Stimulated activated CD8-positive, alpha-beta memory T cell treated with anti-CD3 and anti-CD28 coated beads, Interleukin-2, amount 100 ng/mL, for 1 hour (primary cell): ENCODE measurements at places on chromosomes 2 and 18.

- no peak for DNase-seq
Observed at GRCh38 chr2:156331572-156332283, 793 bp downstream of the NR4A2 start.

DNA sequence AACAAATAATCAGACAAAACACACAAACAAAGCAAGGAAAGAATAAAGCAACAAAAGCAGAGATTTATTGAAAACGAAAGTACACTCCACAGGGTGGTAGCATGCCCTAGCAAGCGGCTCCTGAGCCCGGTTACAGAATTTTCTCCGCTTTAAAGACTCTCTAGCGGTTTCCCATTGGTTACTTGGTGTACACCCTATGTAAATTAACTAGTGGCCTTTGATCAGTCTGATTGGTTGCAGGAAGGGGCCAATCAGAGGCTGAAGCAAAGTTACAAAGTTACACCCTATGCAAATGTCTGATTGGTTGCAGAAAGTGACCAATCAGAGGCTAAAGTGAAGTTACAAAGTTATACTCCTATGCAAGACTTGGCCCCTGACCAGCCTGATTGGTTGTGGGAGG, 242.9 kb downstream of the LDLRAD4 start:
- DNase-seq = no peak

GRCh38 chr2:232543928-232544631, 4.6 kb downstream of the CHRNG start:
- DNase-seq = no peak

GRCh38 chr2:236847023-236847422, 238.7 kb upstream of the COPS8 start:
- DNase-seq = no peak

DNA sequence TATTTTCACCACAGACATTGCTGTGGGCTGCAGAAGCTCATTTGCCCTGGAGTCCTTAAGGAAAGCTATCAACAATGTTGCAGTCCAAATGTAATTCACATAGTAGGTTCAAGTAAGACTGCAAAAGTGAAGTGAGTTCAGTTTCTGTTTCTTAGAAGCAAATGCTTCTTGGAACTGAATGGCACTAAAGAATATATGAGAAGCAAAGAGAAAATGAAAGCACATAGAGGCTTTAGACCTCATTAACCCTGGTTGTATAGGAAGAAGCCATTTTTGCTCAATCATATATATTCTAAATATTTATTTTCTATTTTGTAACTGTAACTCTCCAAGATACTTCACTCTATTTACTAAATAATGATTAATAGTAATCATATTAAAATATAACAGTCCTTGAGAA, 292.0 kb downstream of the ZNF804A start:
- DNase-seq = no peak

GRCh38 chr2:15762449-15762848, 170.8 kb downstream of the DDX1 start:
- DNase-seq = no peak

DNA sequence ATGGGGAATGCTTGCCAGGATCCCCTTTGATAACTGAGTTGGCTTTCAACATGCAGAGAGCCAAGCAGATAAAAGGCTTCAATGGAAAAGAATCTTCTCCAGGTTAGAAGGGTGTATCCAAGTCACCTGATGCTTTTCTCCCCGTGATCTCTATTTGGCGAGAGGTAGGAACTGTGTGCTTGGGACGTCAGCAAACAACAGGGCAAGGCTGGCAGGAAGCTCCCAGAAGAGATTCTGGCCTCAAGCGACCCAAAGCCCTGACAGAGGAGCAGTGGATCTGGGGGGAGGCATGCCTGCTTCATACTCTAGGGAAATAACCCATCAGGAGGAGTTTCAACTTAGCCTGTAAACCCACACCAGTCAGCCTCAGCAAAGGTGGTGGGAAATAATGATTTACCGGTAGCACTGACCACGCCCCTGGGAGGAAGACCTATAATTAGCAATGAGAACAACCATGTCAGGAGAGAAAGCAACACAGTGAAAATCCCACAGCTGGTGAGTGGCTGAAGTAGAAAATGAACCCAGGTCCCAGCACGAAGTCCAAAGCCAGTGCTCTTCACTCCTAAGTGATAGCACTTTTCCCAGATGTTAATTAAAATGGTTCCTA, 76.3 kb upstream of the SEC11C start:
- no peak for DNase-seq

- DNase-seq = no peak
Observed at GRCh38 chr2:69762513-69763494, 20.9 kb downstream of the ANXA4 start.

DNA sequence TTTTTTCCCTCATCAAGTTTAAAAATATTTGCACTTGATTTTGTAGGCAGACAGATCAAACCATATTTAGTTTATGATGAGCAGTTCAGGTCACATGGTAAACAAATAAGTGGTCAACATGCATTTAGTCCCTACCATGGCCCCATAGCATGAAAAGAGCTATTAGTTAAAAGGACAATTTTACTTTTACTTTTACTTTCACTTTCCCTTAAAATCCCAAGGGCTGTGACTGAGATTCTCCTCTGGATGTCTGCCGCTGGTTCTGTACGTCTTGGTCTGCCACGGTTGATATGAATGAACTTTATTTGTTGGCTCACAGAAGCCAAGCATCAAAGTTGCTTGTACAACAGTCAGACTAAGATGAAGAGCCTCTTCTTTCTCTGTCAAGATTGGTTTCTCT, 626.2 kb upstream of the CDH7 start:
- no peak for DNase-seq

GRCh38 chr2:225002039-225002655, 40.1 kb downstream of the DOCK10 start:
- DNase-seq = peak; percentile 41

GRCh38 chr2:32864334-32865111, 82.2 kb upstream of the LTBP1 start:
- no peak for DNase-seq

DNA sequence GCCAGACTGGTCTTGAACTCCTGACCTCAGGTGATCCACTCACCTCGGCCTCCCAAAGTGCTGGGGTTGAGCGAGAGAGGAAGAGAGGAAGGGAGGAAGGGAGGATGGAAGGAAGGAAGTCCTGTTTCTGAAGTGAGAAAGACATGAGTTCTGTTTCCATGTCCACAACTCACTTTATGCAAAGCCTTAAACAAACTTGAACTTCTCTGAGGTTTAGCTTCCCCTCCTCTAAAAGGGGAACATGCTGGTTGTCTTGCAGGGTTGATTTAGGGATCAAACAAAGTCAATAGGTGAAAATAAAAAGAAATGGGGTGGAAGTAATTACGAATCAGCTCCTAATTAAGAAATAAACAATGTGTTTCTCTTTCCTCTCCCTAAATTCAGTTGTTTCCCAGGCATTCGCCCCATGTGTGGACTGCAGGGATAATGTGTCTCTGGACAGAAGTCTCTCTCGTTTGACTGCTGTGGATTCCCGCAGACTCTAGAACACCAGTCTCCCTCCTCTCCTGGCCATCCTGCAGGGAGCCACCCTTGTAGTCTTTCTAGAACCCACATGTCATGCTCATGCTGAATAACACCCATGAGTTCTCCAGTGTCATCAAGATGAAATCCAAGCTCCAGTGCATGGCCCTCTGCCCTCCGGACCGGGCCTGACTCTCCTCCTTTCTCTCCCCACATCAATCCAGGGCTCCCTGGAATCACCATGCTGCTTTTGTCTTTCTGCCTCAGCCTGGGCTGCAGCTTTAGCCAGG, 229.3 kb upstream of the TRIB2 start:
- no peak for DNase-seq

DNA sequence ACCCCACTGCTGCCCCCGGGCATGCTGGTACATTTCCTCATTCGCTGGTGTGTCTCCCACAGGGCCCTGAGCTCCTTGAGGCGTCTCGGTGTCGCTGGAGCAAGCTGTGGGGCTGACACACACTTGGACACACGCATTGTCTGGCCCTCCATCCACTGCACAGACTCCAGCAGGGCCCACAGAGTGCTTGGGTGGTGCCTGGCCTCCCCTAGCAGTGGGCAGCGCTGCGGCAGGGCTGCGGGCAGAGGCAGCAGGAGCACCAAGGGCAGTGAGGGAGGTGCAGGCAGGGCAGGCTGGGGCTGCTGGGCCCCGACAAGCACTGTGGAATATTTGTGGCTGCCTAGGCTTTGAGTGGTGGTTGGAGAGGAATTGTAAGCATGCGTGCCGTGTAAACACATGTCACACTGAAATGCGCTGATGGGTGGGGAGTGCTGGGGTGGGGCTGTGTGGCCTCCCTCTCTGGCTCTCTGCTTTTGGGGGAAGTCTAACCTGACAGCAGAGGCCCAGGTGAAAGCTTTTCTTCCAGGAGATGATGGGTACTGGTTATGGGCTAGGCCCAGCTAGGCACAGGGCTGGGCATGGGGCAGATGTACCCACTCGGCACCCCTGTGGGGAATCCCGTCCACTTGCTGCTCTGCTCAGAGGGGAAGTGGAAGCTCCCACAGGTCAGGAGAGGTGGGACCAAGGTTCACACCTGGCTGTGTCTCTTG, 55.5 kb upstream of the HS6ST1 start:
- no peak for DNase-seq

- DNase-seq = no peak
Observed at GRCh38 chr2:31219131-31219969, 2.0 kb upstream of the CAPN14 start.

DNA sequence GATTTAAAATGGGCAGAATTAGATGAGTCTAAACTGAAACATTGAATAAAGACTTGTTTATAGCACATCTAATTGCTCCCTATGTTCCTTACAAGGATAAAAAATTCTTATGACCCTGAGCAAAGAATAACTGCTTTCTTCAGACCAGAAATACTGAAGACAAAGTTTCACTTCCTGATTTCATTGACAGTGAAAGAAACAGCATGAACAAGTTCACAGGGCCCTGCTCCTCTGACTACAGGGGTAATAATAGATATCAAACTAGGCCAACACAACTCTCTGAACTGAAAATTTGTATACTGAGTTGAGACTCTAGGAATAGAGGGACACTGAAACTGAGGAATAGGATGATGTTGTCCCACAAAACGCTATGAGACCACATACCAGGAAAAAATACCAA, 1383.3 kb upstream of the CDH2 start:
- no peak for DNase-seq

GRCh38 chr2:45938649-45939511, 287.4 kb downstream of the PRKCE start:
- no peak for DNase-seq

- no peak for DNase-seq
Observed at GRCh38 chr2:220847589-220847988, 724.5 kb downstream of the EPHA4 start.

- DNase-seq = no peak
Observed at GRCh38 chr2:143029141-143029540, 100.1 kb upstream of the ARHGAP15 start.

GRCh38 chr2:217367464-217367863, 507.6 kb upstream of the TNP1 start:
- DNase-seq = no peak

GRCh38 chr18:9757827-9758621, 49.9 kb downstream of the RAB31 start:
- DNase-seq = no peak

- DNase-seq = no peak
Observed at GRCh38 chr18:35588995-35589394, 7.5 kb downstream of the GALNT1 start.

GRCh38 chr2:173307293-173307692, 47.4 kb upstream of the CDCA7 start:
- no peak for DNase-seq

DNA sequence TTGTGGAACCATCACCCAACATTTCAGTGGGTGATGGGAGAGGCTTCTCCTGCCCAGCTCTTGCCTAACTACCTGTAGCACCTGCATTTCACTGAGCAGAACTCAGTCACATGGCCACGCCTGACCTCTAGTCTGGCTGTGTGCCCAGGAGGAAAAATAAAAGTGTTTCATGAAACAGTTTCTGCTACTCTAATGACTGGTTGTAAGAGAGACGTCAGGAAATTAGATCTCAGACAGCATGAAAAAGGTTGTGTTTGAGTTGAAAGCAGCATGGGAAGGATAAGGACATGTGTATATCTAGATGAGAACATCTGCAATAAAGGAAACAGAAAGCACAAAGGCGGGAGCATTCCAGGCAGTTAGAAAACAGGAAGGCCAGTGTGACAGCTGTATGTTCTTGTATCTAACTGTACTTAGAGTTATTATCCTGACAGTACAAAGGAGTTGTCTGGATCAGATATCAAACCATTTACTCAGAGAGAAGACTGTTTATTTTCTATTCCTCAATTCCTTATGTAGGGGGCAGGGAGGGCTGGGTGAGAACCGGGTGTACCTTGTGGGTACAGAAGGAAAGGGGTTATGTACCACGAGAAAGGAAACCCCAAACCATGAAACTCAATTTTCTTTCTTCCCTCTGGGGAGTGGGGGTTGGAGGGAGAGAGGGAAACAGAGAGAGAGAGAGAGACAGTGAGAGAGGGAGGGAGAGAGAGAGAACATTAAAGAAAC, 307.4 kb upstream of the VWC2L start:
- DNase-seq = no peak

DNA sequence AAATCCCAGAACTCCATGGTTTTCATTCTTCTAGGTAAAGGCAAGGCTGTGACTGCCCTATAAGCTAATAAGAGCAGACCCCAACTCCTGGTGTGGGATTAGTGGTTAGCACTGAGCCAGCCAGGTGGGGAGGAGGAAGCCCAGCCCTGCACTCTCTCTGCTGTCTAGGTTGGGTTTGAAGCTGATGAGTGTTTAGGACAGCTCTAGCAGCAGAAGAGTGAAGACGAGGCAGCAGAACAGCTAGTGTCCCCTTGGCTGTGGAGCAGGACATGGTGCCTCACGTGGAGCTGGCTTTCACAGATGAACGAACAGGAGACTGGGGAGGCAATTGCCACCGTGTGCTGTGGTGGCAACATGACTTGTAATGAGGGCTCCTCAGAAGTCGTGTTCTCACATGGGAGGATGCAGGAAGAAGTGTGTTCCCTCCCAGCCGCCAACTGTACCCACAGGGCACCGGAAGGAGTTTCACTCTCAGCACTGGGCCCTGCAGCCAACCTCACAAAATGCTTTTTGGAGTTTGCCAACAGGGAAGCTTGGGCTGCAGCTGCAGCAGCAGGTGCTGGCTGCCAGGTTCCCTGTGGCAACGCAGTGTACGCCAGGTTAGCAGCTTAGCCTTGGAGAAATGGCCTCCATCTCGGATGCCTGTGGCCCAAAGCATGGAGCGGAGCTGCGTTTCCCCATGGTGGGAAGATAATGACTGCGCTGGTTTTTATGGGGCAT, 328.2 kb downstream of the SETBP1 start:
- no peak for DNase-seq

DNA sequence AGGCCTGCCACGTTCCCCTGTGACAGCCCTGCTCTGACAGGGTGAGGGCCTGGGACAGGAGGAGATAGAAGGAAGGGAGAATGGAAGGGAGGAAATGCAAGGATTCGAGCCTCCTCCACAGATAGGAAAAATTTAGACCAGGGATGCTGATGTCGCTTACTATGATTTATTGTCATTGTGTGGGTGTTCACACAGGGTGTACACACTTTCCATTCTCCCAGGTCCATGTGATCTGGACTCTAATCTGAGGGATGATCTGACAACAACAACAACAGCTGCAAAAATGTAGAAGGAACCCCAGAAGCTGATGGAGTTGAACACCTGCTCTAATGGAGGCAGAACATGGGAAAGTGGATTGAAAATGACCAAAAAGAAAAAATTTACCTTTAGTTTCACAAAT, 231.7 kb upstream of the TNP1 start:
- DNase-seq = no peak
